ENCODE measurements at places on chromosomes 16 and 17.

GRCh38 chr17:49456183-49456965 lies 38.7 kb upstream of the NGFR start:
- DNase-seq, result no peak

DNA sequence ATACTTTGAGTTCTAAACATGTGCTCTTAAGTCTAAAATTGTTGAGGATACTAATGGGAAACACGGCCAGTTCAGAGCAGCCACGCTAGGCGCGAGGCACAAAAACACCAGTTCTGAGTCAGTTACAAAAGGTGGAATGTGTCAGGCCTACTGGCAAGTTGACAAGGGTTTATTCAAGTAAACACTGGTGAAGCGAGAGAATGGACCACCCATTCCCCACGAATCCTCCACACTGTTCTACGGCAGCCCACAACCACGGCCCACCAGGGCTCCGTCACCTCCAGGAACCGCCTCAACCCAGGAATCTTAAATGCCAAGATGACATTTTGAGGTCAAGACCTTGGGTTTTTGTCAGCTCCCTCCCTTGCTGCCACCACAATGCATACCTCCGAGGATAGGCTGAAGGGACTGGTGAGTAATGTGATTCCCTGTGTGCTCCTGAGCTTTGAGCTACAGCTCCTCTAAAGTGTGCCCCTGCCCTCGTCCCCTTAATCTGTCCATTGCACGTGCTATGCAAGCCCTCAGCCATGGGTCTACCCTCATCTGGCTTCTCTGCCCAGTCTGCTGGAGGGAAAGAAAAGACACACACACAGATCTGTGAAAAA lies 28.5 kb upstream of the TRAP1 start:
- DNase-seq, result no peak

DNA sequence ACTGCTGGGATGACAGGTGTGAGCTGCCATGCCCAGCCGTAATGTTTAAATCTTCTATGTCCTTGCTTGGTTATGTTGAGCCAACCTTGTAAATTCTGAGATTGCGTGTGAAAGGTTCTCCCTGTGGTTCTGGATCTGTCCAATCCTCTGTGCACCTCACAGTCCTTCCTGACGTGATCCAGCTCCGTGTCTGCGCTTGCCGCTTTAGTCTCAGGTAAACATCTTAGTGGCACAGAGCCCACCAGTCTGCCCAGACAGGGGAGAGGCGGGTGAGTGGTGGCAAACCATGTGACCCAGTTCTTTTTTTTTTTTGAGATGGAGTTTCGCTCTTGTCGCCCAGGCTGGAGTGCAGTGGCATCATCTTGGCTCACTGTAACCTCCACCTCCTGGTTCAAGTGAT lies 13.9 kb downstream of the SLC25A10 start:
- no peak for DNase-seq

- no peak for DNase-seq
Measured at GRCh38 chr16:695355-696089, 5.3 kb upstream of the WDR24 start.

GRCh38 chr16:10831894-10832886 lies 13.6 kb upstream of the TVP23A start:
- no peak for DNase-seq

GRCh38 chr16:11597235-11598095 lies 10.7 kb upstream of the LITAF start:
- DNase-seq, result no peak

DNA sequence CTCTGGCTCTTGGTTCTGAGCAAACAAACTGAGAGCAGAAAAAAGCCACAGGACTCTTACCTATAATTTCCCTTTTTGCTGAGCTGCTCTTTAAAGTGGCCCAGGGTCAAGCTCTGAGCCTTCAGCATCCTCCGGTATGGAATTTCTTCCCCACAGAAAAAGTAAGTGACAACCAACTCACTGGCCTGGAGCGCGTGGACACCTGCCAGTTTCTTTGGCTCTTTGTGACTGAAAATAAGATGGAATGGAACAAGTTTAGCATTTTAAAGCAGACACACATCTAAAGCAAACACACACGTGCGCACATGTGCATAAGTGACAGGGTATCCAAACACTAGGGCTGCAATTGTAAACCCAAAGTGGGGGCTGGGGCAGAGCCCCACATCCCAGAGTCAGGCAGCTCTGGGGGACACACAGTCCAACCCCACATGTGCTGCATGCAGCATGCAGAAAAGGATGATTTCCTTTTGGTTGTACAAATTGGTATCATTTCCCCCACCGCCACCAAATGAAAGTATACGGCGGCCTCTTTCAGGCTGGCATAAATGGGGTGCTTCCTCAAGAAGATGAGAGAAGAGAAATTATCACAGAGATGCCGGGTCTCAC lies 27.5 kb downstream of the AXIN2 start:
- no peak for DNase-seq

- peak; percentile 52 for DNase-seq
Measured at GRCh38 chr16:68265078-68265920, 973 bp downstream of the SLC7A6 start.

DNA sequence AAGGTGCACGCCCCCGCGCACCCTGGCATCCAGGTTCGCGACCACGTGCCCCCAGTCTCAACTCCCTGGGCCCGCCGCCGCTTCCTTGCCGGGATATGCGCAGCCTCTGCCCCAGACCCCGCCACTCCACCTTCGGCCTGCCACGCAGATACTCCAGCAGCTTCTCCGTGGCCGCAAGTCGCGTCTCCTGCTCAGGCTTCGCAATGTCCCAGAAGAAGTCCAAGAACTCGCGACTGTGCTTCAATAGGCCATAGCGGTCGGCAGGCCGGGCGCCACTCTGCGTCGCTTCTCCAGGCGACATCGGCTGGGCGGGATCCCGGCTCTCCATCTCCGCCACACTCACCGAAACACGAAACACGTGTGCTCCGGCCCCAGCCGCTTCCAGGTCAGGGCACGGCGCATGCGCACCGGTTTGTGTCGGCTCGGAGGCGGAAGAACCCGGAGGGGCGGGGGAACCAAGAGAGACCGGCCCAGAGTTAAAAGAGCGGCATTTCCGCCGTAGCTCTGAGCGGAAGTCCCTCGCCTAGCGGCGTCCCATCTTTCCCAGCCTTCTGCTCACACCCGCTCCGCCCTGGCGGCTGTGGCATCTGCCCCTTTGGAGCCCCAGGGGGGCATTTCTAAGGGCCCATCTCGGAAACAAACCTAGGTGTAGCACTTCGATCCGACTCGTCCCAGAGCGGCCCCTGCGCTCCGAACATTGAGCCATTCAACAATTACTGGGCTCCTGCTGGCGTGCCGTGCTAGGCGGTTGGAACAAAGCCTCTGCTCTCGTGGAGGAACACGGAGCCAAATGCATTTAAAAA lies at the start of gene MYBBP1A:
Gene MYBBP1A, minus strand, starts transcription at position 388 of the 803 bp plus-strand sequence. Its CDS starts 60 bp downstream, at position 328.
- peak; percentile 84 for DNase-seq

- no peak for DNase-seq
Measured at GRCh38 chr16:68233085-68233834, 2.7 kb downstream of the ESRP2 start.

- DNase-seq, result no peak
Measured at GRCh38 chr16:87701505-87701921, 64.3 kb downstream of the KLHDC4 start.

DNA sequence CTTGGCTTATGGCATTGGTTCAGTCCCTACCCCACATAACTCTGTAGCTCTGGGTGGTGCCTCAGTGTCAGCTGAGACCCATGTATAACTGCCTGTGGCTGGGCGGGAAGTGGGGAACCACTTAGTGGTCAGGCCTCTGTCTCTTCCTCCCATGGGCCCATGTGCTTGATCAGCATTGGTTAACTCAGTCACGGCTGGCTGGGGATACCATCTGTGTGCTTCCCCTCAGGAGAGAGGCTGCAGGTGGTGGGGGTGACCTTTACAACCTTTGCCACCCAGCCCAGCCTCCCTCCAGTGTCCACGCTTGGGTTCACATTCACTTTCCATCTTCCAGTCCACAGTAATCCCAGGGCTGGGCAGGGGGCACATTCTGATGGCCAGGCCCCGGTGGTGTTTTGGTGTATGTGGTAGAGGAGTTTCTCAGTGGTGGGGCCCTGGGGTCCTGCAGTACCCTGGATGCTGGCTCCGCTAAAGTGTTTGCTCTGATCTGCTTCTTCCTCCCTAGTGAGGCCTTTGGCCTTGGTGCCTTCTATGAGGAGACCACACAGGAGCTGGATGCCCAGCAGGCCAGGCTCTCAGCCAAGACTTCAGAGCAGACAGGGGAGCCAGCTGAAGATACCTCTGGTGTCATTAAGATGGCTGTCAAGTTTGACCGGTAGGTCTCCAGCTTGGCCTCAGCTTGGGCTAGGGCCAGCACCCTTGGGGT lies 10.2 kb upstream of the NFATC3 start:
- peak; percentile 97 for DNase-seq

DNA sequence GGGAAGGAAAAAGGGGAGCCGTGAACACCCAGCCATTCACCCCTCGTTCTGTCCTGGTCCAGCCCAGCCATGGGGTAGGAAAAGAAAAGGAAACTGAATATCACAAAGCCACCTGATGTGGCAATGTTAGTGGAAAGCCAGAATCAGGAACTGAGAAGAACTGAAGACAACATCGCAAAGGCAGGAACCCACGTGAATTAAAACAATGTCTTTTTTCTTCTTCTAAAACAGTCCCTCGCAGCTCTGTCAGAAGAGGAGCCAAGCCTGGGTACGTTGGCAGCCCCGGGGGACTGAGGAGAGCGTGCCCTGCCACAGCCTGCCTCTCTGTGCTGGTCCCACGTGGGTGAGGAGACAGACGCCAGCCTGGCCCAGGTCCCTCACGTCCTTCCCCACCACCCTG lies 55.0 kb downstream of the ZNF423 start:
- no peak for DNase-seq

DNA sequence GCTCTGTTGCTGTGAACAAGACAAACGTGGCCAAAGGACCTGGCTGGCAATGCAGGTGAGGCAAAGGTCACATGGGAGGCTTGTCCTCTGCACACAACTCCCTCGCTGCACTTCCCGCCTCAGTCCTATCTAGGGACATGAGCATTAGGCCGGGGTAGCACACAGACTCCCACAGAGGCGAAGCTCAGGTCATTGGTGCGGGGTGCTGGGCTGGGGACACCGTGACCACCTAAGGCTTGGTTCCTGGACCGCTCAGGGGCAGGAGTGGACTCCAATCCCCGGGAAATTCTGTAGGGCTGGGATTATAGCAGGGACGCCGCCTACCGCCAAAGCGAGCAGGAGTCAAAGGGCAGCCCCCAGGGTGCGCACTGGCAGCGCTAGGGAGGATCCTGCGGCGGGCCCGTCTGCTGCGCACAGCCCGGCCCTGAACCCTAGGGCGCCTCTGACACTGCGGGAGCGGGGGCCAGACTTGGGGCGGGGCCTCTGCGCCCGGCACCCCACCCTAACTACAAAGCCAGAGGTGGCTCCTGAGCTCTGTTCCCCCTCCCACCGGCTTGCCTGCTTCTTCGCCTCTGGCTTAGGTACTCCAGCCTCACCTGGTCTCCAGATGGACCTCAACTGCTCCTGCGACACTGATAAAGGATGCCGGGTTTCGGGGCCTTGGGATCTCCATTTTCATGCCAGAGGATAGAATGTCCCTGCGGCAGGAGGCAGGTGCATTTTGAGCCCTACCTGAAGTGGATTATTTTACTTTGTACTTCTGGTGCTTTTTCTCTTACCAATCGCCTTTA lies 3.9 kb upstream of the MT1B start:
- DNase-seq, result no peak

DNA sequence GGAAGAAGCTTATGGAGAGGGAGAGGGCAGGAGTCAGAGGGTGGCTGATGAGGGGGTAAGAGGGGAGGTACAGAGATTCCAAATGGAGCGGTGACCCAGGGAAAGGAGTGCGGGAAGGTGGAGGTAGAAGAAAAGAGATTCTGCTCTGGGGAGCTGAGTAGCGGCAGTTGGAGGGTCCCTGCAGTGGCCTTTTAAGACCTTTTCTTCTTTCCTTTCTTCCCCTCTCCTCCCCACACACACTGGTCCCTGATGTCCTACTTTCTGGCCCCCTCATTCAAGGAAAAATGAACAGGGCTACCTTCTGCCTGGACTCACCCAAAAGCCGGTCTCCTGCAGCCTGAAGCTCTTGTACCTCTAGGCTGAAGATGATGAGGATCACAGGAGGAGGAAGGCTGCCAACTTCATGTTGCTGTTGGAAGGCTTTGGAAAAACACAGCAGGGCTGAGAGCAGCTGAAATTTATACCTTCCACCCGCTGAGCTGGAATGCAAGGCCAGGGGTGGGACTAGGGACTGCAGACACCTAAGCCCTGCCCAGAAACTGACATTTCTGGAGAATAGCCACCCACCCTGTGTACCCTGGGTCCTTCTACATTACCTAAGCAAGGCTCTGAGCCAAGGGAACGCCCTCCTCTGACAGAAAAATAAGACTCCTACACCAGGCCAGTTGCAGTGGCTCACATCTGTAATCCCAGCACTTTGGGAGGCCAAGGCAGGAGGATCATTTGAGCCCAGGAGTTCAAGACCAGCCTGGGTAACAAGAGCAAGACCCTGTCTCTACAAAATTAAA lies 9.4 kb upstream of the HEATR6 start:
- DNase-seq, result no peak

GRCh38 chr17:21242026-21242697 lies 11.0 kb downstream of the NATD1 start:
- no peak for DNase-seq

DNA sequence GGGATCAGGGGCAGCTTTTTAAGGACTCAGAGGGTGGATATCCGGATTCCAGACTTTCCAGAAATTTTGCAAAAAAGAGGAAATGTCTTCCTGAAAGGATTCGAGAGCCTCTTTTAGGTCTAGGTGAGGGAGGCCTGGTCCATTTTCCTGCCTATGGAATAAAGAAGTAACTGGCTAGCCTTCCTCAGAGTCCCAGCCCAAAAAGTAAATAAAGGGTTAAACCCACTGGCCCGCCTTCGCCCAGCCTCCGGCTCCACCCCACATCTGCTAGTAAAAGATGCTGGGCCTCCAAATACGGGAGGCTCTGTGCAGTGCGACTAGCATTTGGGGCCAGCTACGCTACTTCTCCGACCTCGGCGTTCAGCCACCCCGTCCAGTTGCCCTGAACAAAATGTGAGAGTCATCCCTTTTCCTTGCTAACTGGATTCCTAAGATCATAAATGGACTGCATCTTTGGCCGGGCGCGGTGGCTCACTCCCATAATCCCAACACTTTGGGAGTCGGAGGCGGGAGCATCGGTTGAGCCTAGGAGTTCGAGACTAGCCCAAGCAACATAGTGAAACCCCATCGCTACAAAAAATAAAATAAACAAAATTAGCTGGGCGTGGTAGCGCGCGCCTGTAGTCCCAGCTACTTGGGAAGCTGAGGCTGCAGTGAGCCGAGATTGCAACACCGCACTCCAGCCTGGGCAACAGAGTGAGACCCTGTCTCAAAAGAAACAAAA lies 824 bp upstream of the MPP2 start:
- DNase-seq, result no peak

DNA sequence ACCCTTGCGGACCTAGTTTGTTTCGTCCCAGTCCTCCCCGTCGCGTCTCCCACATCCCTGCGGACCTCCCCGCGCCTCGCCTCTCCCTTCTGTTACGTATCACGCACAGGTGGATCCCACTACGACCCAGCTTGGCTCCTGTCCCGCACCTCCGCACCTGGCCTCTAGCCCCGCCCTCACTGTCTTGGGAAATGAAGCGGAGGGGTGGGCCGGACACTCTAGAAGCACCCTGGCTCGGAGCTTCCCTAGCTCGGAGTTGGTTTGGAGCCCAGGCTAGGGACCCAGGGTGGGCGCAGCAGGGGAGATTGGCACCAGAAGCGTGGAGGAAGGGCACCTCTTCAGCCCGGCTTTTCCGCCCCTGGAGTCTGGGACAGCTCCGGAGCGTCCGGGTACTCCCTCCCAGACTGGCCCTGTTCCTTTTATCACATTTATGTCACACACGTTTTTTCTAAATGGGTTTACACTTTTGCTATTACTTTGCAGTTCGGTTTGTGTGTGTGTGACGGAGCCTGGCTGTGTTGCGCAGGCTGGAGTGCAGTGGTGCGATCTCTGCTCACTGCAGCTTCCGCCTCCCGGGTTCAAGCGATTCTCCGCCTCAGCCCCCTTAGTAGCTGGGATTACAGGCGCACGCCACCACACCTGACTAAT lies 1.4 kb upstream of the CEMP1 start:
- DNase-seq, result no peak

Measured in CMK (cell line).